ENCODE measurements at places on chromosomes 5 and 9.

DNA sequence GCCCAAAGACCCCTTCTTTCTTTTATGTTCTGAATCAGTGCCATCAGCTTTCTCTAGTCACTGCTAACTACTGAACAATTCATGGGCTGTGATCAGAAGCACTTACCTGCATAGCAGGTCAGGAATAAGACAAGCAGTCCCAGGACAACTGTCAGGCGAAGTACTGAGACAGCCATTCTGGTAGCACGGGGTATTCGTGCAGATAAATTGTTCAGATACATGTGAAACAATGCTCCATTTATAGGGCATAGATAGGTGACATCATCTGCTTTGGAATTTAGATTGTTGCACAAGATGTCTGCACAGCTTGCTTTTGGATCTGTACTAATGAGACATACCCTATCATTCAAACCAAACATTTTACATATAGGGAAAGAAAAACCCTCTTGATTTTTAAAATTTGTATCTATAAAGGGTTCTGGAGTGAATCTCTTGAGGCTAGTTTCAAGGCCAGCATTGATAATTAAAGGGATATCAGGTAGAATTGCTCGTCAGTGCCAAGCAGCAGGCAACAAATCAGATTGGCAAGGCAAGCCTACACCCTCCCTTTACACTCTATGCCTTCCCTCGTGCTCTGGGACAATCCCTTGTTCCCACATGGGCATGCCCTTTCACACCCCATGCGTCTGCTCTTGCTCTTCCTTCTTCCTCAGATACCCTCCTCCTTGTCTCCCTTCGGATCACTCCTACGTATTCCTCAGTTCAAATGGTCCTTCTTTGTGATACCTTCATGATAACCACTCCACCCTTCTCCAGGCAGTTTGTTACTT, at the start of gene C5orf46:
C5orf46 (minus strand) TSS at position 213 of the 770 bp plus-strand sequence; CDS start at position 176, 37 bp downstream.
- no peak for DNase-seq

GRCh38 chr5:159902444-159903121, 13.7 kb upstream of the ADRA1B start:
- no peak for DNase-seq

DNA sequence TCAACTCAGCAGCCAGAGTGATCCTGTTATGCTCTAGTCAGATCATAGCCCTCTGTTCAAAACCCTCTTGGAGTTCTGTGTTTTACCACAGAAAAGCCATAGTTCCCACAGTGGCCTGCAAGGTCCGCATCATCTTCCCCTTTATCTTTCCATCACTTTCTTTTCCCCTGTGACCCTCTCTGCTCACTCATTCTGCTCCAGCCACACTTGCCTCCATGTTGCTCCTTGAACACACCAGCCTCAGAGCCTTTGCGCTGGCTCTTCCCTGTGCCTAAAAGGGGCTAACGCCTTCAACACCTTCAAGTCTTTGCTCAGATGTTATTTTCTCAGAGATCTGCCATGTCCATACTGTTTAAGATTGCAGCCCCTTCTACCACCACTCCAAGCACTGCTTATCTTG, 26.3 kb downstream of the CSF2 start:
- no peak for DNase-seq

GRCh38 chr9:126605792-126606482, 7.8 kb upstream of the LMX1B start:
- no peak for DNase-seq

DNA sequence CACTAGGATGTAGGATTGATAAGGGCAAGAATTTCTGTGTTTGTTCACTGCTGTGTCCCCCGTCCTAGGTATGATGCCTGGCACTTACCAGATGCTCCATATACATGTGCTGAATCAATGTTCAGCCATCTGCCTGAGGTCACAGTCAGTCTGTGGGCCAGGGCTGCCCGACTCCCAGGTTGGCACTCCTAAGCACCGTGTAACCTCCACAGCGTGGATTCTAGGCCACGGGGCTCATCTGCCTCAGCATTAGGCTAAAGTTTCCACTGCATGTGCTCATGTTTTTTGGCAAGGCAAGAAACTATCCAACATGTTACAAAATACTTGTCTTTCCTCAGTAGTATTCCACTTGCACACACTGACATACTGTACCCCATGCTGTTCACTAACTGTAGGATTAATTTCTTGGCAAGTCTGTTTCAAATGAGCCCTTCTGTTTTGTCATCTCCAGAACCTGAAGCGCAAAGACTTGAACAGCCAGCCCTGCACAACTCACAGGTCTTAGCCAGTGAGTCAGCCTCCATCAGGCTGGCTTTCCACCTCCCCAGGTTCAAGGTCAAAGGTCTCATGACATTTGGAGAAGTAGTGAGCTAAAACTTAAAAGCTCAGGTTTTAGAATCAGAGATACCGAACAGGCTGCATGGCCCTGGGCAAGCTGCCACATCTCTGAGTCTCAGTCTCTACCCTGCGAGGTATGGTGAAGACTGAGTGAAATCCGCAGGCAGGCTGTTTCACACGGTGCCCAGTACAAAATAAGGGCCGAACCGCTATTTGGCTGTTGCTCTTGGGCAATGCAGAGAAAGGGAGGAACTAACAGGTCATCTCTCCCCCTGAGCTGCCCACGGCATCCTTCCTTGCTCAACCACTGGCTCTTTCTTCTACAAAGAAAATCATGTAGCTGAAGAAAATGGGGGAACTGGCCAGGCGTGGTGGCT, 7.2 kb downstream of the TOR1A start:
- no peak for DNase-seq

- no peak for DNase-seq
Measured at GRCh38 chr9:93955111-93955980, at the start of gene BARX1. Gene BARX1 (minus strand): TSS chr9:93955355. CDS start chr9:93955146, 209 bp downstream.

- DNase-seq = no peak
Measured at GRCh38 chr9:124441291-124441690, 9.0 kb upstream of the ADGRD2 start.

DNA sequence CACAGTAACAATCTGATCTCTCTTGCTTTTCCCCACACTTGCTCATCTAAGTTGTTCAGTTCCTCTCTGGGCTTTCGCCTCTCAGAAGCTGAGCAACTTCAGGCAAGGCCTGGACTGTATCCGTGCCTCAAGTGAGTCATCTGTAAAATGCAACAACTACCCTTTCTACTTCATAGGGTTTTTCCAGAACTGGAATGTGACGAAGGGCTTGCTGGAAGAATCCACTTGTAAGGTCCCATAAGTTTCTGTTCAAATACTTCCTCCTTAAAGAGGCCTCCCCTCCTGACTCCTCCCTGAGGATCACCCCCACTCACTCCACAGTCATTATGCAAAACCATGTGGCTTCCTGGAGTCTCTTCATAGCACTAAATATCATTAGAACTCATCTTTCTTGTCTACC, 17.5 kb upstream of the INSYN2B start:
- no peak for DNase-seq

DNA sequence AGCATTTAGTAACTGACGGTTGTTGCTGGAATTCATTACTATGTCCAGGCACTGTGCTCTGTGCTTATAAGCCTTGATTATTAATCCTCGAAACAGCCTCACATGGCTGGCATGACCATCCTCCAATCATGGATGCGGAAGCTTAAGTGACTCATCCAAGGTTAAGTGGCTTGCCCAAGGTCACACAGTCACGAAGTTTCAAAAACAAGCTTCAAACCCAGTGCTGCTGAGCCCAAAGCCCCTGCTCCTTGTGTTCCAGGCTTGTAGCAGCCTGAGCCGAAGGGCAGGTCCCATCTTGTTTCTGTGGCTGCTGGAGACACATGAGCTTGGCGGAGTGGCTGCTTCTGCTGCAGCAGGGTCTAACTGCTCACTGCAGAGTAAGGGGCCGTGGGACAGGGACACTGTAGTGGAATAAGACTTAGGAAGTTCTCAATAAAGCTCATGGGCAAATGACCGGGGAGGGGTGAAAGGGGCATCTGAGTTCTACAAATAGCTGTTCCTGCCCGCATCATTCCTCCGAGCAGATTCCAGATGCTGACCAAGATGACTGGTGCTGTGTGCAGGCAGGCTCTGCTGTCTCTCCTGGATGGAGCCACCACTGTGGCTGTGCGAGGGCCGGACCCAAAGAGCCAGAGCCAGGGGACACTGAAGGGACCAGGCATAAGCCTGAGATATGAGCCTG, 32.4 kb downstream of the WHRN start:
- DNase-seq = no peak

DNA sequence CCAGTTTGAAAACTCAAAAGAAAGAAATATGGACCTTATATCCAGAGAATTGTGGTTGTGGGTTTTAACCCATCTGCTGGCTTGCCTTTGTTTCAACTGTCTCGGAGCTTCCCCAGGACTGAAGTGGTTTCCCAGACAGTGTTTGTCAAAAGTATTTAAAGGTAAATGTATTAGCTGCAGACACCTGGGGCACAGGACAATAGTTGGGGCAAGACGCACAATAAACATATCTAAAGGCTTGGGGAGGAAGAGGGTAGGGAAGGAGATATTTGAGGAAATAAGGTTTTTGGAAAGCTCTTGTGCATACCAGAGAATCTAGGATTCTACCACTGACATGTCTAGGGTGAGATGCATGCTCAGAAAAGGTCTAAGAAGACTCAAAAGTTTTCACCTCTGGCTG, 99.0 kb downstream of the ADAMTS2 start:
- DNase-seq = no peak

GRCh38 chr5:43038496-43038989, 1.6 kb downstream of the ANXA2R start:
- DNase-seq = no peak

All from stimulated activated CD8-positive, alpha-beta memory T cell treated with anti-CD3 and anti-CD28 coated beads, Interleukin-15, amount 100 ng/mL, for 1 hour (primary cell).